ENCODE measurements at places on chromosomes 5 and 9. TPM values are rescaled to one million over a fixed set of nuclear protein-coding genes. Genes with fewer than 3 reads are reported as not detected.

Gene FAM13B
- 15.6 TPM for total RNA-seq

Gene QRFP
- not detected for total RNA-seq

Gene OMD
- not detected for total RNA-seq

Gene LIX1
- total RNA-seq: not detected

Measured in A549 treated with RU486 at 1 μM for 4 hours (cell line).